ENCODE measurements at places on chromosomes 6 and 20. TPM values are rescaled to one million over a fixed set of nuclear protein-coding genes. Genes with fewer than 3 reads are reported as not detected.

RIPOR2 gene
- total RNA-seq: 5.2 TPM

VWA7 gene
- under 0.01 TPM for total RNA-seq

CGA gene
- total RNA-seq: not detected

C6orf163 gene
- 2.9 TPM for total RNA-seq

SYCP2L gene
- total RNA-seq: not detected

IL17A gene
- total RNA-seq: not detected

CSTF1 gene
- total RNA-seq: 22.9 TPM

KHDC1 gene
- 3.9 TPM for total RNA-seq

WFDC10B gene
- total RNA-seq: not detected
